NCI-H748 treated with DMSO at 0.1 percent for 48 hours (cell line): ENCODE measurements at places on chromosomes 3 and 15.

DNA sequence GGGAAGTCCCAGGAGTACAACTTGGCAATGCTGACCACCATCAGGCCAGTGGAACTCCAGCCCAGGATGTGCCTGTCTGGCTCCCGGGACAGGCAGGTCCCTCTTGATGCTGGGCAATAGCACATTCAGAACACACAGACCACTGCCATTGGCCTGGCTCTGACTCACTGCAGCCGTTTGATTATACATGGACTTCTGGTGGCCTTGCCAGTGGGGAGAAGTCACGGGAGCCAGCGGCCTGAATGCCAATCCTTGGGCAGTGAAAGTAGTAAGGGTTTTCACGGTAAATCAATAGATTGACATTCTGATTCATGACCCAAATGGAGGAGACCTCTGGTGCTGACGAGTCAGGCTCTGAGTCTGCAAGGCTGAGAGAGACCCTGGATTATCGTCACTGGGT lies 12.5 kb upstream of the PROK2 start:
- DNase-seq = no peak

DNA sequence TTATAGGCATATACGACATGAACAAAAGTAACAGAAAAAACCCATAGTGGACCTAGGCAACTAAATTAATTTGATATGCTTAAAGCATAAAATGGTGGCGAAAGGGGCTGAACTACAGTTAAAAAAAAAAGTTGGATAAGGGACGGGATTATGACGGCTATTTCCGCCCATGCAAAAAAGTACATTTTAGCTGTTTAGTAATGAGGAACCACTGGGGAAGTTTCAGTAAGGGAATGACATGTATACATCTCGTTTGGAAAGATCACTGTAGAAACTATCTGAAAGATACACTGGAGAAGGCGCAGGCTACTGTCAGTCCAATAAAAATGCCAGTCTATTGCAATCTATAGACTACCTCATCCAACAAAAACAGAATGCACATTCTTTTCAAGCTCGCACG lies 65.6 kb downstream of the ZNF148 start:
- DNase-seq = no peak

DNA sequence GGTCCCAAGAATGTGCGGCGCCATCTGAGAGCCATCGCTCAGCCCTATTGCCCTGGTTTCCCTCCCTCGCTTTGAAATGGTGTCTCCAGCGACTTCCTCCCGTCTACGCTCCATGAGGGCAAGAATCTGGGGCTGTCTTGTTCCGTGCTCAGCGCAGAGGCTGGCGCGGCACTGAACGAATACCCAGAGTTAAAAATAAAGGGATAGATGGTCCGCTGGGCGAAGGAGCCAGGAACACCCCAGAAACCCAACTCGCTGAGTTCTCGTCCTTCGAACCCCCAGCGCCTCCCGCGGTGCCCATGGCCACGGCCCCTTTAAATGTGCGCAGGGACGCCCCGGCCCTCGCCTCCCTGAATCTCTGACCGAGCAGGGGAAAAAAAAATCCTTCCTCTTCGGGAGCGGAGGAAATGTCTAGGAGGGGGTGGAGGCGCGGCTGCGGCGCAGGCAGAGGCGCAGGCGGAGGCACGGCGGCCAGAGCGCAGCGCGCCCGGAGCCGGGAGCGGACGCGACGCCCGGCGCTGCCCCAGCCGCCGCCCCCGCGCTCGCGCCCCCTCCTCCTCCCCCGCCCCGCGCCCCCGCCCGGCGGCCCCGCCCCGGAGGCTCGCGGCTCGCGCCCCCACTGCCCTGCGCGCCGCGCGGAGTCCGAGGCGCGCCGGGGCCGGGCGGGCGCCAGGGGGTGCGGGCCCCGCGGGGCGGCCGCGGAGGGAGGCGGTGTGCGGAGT lies 8.5 kb upstream of the FGD5 start:
- DNase-seq = no peak

DNA sequence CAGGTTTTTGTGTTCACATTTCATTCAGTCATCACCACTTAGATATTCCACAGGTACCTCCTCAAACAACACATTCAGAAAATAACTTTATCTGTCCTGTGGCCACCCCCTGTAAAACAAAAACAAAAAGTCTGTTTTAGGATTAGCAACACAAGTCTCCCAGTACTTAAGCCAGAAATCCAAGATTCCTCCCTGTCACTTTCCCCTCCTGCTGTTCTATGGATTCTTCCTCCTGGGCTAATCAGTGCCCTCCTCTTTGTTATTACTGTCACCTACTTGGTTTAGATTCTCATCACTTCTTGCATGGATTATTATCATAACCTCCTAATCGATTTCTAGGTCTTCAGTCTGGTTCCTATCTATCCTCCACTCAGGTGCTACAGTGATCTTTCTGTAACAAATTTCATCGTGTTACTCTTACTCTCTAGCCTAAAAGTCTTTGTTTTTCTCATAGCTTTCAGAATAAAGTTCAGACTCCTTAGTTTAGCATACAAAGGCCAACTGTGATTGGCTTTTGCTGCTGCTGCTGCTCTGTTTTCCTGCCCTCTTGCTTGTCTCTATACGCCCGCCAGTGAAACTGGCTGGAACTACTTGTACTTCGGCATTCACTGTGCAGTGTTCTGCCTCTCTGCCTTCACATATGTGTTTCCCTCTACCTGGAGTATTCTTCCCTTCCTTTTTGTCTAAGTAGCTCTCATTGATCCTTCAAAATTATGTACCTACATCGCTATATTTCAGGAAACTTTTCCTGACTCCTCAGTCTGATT lies 32.2 kb downstream of the PPP2R3A start:
- DNase-seq = no peak

DNA sequence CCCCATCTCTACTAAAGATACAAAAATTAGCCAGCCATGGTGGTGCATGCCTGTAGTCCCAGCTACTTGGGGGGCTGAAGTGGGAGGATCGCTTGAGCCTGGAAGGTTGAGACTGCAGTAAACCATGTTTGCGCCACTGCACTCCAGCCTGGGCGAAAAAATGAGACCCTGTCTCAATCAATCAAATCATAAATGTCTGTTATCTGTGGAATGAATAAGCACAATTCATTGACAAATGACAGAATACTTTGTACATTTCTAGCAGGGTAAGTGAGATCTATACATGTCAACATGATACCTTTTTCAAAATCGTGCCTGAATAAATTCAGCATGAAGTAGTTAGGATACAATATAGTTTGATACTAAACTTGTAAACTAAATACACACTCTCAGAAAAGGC lies 181.2 kb downstream of the FOXP1 start:
- no peak for DNase-seq

DNA sequence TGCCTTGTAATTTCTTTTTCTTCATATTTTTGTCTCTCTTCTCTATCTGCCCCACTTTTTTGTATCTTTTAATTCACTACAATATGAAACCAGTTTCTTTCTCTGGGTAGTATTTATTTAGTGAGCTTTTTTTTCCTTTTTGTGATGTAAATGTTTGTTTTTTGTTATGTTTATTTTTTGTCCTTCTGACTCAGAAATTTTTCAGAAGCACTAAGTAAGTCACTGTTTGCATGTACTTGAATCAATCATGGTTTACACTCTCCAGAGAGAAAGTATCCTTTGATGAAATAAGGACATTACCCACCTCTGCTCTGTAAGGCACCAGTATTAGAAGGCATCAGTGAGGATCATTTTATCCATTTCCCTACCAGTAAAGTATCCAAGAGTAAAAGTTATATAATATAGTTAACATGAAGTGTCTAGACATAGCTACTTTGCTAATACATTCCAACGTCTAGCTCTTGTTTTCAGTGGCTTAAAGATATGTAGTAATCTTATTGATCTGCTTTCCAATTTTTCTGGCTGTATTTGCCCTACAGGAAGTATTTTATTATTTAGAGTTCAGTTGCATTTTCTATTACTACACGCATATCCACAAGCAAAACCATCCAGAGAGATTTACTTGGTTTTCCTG lies 25.4 kb downstream of the FILIP1L start:
- no peak for DNase-seq

GRCh38 chr15:93135997-93136397 lies 47.0 kb upstream of the RGMA start:
- no peak for DNase-seq

DNA sequence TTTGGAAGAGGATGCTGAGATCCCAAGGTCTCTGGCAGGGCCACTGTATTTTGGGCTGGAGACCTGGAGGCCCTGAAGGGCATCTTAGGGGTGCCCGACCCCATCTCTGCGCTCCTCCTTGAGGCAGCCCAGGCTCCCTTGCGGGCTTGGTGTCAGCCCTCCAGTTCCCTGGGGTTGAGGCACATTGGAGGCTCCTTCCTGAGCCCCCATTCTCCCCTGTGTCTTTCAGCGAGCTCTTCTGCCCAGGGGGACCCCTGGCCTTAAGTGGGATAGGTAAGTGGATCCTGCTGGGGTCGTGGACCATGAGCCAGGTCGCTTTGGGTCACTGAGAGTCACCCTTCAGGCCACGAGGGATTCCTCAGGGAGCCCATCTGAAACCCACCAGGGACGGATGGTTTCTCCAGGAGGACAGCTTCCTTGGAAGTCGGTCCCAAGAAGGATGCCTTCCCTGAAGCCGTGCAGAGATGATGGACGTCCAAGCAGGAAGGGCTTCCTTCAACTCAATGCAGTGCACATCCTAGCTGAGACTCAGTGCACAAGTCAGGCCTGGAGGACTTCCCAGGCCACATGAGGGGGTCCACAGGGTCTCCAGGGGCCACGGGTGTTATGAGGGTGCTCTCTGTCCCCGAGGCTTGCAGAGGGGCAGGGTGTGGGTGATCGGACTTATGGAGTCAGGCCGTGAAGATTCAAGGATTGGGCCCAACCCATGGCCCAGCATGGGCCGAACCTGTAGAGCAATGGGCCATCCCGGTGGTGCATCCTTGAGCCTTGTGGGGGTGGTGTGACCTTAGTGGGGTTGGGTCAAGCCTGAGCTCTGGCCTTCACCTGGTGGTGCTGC lies 224.3 kb downstream of the SNRPN start:
- DNase-seq = no peak

GRCh38 chr15:68642491-68642845 lies 63.7 kb downstream of the CORO2B start:
- DNase-seq = no peak

GRCh38 chr3:126267976-126268615 lies 87.7 kb upstream of the ALDH1L1 start:
- no peak for DNase-seq

GRCh38 chr3:124410471-124410870 lies 319.8 kb upstream of the UMPS start:
- DNase-seq = no peak

DNA sequence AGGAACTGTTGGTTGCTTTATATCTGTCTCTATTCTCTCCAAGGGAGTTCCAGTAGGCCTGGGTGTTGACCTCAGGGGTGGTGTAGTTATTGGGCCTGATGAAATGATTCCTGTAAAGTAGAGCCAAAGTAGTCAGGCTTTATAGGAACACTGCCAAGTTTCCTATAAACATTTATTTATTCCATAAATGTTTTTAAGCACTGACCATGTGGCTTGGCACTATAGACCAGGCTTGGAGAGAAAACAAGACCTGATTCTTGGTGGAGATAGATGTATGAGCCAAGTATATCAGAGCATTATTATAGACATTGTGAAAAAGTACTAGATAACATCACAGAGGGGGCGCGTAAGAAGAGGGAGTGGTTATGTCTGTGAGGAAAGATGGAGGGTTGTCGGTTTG lies 65.9 kb downstream of the TFG start:
- no peak for DNase-seq

DNA sequence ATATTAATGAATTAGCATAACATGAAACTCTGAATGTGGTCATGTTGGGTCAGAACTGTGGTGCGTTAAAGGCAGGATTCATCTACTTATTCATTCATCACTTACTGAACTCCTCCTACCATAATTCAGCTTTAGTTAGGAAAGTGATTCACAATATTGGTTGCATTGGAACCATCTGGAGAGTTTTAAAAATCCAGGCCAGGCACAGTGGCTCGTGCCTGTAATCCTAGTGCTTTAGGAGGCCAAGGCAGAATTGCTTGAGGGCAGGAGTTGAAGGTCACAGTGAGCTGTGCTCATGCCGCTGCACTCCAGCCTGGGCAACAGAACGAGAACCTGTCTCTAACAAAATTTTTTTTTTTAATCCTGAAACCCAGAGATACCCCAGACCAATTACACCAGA lies 44.2 kb upstream of the ATG7 start:
- no peak for DNase-seq

- DNase-seq = no peak
These were observed 41.5 kb downstream of the LYZL4 start for GRCh38 chr3:42368861-42369260.

DNA sequence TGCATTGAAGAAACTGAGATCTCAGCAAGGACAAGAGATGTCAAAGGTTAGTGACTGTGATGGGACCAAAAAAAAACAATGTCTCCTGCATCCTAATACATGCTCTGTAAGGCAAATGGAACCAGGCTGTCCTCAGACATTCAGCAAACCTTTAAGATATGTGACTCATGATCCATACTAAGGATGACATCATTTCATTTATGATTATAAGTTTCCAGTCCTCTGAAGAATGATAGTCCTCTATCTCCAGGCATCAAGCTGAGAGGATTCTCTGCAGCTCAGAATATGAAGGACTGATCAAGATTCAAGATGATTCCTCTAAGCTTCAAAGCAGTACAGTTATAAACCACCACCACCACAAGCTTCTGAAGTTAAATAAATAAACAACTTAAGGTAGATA lies 47.6 kb downstream of the SSR3 start:
- DNase-seq = no peak

DNA sequence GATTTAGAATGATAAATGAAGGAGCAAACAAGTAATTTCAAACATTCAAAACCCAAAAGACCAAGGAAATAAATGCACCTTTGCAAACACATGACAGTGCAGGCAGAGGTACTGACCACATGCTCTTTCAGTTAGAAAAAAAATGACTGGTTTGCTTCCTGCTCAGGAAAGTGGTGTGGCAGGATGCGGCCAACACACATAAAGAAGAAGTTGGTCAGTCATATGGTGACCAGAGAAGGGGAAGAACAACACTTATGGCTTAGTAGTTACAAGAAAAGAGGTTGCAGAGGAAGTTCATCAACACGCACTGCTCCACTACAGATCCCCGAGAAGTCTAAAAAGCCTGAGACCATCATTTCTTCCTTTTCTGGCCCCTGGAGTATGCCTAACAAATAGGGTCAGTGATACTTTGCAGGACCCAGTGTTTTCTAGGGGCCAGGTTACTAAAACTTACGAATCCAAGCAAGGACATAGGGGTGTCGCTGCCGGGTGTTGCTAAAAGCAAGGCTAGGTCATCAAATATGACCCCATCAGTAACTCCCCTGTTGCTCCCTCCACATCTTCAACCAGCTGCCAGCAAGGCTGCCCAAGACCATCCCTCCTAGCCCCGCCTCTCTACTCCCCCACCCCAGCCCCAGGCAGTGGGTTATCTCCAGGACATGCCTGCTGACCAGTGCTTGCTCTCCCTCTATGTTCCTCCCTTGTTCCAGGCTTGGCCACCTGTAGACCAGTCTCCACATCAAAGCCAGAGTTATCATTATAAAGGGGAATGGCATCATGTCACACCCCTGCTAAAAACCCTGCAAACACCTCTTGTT lies 11.2 kb downstream of the ATP8B4 start:
- DNase-seq = no peak

GRCh38 chr15:76285241-76285825 lies 25.9 kb downstream of the ETFA start:
- no peak for DNase-seq

- no peak for DNase-seq
These were observed 8.6 kb downstream of the NT5DC2 start for GRCh38 chr3:52524752-52525679.
